Stimulated activated CD4-positive, alpha-beta T cell treated with anti-CD3 and anti-CD28 coated beads, TNF-alpha, amount 100 ng/mL, for 1 hour (primary cell): ENCODE measurements at places on chromosomes 16 and 17.

DNA sequence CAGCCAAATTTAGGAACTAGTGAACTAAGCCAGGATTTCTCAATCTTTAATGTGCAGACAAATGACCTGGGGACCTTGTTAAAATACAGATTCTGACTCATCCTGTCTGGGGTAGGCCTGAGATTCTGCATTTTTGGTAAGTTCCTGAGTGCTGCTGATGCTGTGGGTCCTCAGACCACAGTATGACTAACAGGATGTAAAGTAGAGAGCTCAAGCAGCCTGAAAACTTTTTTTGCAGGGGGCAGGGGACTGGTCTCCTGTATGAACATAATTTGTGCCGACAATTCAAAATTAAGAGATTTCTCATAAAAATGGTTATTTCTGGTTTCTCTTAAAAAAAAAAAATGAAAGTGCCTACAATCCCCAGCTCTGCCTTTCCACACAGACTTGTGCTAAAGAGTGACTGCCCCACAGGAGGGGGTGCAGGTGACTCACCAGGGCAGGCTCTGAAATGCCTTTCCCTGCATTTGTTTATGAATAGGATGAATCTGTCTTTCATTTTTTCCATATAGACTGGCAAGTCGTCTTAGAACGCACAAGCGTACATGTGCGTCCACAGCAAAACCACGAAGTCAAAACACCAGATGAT lies 271.5 kb downstream of the PHKB start:
- DNase-seq, result no peak

DNA sequence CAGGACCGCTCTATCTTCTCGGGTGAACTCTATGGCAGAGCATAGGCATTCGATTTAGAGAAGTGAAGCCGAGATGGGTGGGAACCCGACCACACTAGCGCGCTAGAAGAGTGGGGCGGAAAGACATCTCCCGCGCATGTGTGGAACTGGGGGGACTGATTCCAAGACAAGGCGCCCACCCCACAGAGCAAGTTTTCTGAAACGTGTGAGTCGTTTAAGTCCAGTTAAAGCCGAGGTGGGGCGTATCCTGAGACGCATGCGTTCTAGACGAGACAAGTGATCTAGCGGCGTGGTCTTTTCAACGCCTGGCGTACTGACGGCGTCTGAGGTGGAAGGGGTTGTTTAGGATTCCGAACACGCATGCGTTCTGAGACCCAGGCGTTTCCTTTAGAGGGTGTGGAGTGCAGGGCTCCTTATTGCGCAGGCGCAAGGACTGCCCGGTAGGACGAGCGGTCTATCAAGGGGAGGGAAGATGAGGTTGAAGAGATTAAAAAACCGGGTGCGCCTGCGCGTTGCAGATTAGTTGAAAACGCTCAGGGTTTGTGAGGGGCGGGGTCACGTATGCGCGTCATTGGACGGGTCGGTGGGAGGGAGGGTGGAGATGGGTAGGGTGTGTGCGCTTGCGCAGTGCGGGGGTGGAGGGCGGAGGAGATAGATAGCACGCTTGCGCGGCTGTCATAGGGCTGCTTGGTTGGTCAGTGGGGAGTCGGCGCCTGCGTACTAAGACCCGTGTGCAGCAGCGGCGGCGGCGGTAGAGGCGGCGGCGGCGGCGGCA lies at the start of gene EIF5A:
EIF5A (plus strand) TSS at position 718 of the 775 bp plus-strand sequence. CDS start 2,008 bp downstream, outside the sequence.
- DNase-seq, result peak; percentile 100

- no peak for DNase-seq
Observed at GRCh38 chr17:20315821-20316220, 151.5 kb downstream of the LGALS9B start.

- DNase-seq, result no peak
Observed at GRCh38 chr17:32297860-32298259, 32.2 kb downstream of the RHBDL3 start.

- DNase-seq, result no peak
Observed at GRCh38 chr17:39667262-39667944, 850 bp upstream of the PNMT start.

DNA sequence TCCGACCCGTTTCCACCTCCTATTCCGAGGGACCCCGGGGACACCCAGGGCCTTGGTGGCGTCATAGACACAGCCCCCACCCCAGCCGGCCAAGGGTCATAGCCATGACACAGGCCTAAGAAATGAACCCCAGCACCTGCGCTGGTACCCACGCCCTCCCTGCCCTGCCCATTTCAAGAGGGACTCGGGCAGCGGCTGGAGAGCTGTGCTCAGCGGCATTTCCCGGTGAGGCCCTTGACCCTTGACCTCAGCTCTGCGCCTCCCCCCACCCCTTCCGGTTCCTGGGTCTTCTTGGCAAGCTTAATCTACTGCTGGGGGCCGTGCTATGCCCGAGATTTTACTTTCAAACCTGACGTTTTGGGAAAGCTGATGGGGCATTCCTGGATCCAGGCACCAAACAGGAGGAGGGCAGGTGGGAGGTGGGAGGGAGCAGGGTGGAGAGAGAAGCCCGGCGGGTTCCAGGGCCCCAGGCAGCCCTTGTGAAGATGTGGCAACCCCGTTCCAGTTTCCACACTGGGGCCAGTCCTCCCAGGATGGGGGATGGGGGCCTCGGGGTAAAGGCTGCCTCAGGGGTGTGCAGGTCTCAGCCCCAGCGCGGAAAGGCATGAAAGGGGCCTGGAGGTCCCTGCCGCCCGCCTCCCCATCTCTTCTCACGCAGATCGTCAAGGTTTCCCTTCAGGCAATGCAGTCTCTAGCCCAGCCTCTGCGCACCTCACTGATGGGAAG lies at the start of gene SLC22A31:
SLC22A31 (minus strand) TSS at position 414 of the 726 bp plus-strand sequence; CDS start at position 378, 36 bp downstream.
- no peak for DNase-seq

GRCh38 chr17:35188111-35188510 lies 6.1 kb downstream of the SLC35G3 start:
- DNase-seq, result no peak

- no peak for DNase-seq
Observed at GRCh38 chr17:11871773-11872172, 125.5 kb downstream of the ZNF18 start.

DNA sequence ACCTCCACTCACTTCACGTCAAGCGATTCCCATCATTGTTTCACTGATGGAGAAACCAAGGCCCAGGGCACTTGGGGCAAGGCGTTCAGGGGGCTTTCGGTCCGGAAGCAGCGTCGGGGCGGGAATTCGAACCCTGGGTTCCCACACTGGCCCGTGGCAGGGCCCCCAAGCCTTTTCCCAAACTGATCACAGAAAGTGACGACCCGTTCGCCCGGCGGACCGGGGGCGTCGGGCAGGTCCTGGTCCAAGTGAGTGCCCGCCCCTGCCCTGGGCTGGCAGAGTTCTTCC lies 856 bp upstream of the MON1B start:
- no peak for DNase-seq

DNA sequence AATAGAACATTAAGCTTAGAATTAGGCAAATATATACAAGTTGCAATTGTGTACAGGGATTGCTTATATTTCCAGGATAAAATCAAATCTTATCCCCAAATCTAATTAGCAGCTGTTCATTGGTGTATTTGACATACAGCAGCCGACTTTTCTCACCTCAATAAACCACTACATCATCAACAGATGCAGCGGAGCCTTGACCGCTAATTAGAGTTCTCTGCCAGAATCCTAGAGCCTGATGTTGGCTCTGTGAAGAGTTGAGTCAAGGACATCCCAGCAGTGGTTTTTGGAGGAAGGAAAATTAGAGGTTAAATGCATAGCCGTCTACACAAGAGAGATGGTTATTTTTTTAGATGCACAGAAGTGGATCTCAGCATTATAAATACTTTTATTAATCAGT lies 221.9 kb upstream of the CACNG5 start:
- DNase-seq, result no peak

DNA sequence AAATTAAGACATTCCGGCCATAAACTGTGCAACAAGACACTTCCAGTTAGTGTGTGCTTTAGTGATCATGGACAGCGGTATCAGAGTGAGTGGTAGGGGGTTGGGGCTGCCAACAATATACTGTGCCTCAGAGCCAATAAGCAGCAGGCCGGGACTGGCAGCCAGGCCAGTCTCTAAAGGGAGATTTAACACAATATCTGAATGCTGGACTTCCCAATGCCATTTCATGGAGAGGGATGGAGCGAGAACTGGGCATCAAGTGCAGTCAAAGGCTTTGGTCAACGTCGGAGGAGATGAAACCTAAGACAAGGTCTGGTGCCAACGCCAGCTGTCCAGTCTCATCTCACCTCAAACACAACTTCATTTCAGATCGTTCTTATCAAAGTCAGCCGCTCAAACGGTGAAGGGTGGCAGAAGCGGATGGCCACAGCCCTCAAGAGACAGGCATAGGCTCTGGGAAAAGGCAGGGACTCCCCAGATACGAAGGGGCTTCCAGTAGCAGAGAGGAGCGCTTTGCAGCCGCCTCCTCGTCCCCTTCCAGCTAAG lies 935 bp downstream of the USP32 start:
- no peak for DNase-seq

DNA sequence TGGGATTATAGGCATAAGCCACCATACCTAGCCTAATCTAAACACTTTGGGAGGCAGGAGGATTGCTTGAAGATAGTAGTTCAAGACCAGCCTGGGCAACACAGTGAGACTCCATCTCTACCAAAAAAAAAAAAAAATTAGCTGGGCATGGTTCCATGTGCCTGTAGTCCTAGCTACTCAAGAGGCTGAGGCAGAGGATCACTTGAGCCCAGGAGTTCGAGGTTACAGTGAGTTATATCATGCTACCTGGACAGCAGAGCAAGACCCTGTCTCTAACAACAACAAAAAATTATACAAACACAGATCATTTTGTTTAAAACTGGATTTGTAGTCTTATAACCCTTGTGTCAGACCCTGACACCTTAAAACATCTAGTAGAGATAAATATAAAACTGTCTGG lies 7.7 kb upstream of the C16orf54 start:
- DNase-seq, result no peak

- DNase-seq, result no peak
Observed at GRCh38 chr16:84379008-84379708, 10.8 kb downstream of the ATP2C2 start.

DNA sequence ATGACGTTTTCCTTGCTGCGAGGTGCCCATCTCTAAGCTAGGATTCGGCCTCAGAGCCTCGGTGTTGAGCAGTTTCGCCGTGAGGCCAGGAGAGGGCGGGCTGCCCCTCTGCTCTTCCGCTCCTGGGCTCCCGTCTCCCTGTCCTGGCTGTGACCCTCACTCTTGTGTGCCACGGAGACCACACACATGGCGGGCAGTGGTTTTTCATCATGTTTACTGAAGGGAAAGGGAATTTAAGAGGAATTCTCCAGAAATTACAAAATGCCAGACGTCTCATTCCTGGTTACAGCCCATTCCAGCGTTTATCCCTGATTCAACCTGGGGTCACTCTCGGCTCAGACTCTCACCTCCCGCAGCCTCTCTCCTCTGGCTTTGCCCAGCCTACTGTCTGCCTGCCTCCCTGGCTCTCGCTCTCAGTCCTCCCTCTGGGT lies 96.8 kb upstream of the ELAC2 start:
- no peak for DNase-seq

DNA sequence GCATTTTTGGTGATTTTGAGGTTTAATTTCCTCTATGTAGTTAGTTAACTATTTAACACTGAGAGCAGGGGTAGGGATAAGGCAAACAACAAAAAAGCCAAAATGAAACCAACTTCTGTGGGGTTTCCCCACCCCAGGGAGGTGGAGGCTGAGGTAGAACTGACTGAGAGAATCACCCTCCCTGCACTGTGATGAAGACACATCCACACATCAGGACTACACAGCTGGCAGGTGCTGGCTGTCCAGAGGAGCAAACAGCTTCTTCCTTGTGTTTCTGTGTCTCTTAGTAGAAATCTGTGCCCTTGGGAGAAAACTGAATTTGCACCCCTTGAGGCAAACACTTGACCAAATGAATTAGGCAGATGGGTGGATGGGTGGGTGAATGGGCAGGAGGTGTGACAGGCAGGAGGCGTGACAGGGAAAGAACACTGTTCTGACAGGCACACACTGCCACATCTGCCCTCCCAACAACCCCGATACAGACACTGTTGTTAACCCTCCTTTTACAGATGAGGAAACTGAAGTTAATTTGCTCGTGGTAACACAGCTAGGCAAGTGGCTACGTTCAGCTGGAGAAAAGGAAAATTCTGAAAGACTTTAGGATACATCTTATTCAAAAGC lies 62.9 kb upstream of the AMZ2 start:
- no peak for DNase-seq

GRCh38 chr17:76199469-76199868 lies 40.8 kb downstream of the RNF157 start:
- peak; percentile 38 for DNase-seq

DNA sequence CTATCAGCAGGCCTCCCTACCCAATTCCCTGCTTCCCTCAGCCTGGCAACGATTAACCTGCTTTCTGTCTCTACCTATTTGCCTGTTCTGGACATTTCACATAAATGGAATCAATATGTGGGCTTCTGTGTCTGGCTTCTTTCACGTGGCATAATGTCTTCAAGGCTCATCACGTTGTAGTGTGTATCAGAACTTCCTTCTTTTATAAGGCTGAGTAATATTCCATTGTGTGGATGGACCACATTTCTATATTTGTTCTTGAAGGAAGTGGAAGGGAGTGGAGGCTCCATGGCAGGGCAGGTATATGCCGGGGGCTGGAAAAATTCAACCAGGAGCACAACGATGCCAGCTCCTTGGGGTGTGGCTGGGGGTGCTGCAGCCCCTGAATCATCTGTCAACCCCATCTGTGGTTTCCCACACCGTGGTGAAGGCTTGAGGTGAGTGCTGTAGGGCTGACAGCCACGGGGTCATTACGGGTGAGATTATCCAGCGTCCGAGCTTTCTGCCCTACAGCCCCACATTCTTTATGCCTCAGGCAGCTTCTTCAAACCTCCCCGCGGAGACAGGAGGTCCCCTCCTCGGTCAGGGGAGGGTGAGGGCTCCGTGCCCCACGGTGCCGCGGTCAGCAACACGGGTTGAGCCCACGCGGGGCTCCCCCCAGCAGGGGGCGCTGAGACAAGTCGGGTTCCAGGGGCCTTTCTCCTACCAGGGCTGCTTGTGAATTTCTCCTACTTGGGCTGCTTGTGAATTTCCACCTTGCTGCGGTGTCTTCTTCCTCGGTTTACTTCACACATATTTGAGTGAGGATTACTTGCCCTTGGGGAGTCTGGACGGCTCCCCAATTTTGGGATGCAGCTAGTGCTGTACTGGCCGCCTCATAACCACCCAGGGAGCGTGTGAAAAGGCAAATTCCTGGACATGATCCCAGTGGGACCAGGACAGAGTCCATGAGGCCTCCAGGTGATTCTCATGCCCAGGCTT lies 18.3 kb upstream of the WFIKKN2 start:
- peak; percentile 56 for DNase-seq

DNA sequence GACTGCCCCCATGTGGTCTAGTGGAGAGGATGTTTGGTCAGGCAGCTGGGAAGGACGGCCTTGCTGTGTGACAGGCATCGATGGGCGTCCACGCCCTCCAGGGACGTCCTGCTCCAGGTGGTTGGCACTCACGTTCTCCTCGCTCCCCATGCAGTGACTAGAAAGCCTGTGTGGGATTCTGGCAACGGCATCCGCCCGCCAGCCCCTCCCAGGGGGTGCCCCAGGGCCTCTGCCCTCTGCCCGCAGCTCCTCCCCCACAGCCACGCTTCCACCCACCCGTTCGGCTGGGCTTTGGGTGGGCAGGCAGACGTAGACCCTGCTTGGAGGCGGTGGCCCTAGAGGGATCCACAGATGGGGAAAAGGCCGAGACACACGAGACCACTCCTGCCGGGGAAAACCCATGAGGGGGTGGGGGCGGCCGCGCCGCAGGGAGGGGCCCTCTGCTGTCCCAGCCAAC lies 4.7 kb upstream of the IL17C start:
- DNase-seq, result no peak

- no peak for DNase-seq
Observed at GRCh38 chr16:54783226-54783625, 147.4 kb upstream of the IRX5 start.
